DND-41 (cell line): ENCODE measurements at places on chromosomes 12 and 14.

- DNase-seq = no peak
Measured at GRCh38 chr14:38004610-38004879, 203.2 kb upstream of the SSTR1 start.

- DNase-seq = no peak
Measured at GRCh38 chr12:5587711-5588121, 155.8 kb downstream of the NTF3 start.

DNA sequence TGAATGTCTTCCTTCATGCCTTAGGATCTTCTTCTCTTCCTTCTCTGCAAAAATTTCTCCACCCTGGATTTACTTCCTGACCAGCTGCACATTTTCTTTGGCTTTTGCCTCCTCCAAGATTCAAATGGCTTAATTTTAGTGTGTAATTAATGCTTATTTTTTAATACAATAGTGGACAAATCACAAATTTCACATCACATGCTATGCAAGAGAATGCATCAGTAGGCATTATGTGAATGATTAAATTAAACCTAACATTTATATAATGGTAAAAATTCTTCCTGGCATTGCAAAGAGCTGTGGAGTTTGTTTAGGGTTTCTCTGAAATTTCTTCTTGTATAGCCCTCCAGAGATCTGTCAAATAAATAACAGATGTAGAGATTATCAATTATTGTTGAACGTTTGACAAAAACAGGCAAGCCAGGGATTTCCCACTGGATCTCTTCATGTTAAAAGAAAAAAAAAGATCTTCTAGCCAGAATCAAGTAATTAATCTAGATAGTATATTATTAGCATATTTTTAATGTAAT, 84.4 kb downstream of the NAV3 start:
- no peak for DNase-seq

GRCh38 chr14:50666772-50667683, 1.1 kb downstream of the SAV1 start:
- peak; percentile 42 for DNase-seq

- DNase-seq = no peak
Measured at GRCh38 chr12:67694306-67694900, 45.9 kb downstream of the DYRK2 start.

DNA sequence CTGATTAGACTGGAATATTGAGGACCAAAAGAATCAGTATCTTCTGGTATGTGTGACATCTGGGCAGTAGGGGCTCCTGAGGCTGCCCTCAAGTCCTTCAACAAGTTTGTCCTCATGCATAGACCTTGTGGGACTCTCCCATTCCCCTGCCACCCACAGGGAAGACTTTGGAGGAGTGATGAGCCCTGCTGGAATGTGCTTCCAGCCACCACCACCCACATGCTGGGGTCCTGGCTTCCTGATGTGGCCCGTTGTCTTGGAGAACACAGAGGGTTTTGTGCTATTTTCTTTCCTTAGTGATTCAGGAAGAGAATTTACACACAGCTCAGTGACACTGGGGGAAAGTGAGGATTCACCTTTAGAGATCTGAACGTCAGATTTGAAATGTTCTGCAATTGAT, 29.2 kb upstream of the SEL1L start:
- DNase-seq = no peak

- no peak for DNase-seq
Measured at GRCh38 chr14:99035712-99036610, 236.0 kb downstream of the BCL11B start.

DNA sequence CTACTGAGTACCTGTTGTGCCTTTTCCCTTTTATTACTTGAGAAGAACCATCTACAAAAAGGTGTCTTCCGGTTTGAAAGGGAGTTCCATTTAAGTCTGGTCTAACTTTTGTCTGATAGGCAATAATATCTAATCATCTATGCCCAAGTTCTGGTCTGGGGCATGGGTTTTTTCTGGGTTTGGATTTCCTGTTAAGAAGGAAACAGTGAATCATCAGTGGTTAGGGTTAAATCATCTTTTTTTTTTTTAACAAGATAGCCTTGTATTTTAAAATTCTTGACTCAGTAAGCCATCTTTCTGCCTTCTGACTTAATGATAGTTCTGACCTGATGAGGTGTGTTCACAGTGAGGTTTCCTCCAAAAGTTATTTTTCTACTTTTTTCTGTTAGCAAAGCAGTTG, 29.3 kb upstream of the CPNE8 start:
- no peak for DNase-seq

DNA sequence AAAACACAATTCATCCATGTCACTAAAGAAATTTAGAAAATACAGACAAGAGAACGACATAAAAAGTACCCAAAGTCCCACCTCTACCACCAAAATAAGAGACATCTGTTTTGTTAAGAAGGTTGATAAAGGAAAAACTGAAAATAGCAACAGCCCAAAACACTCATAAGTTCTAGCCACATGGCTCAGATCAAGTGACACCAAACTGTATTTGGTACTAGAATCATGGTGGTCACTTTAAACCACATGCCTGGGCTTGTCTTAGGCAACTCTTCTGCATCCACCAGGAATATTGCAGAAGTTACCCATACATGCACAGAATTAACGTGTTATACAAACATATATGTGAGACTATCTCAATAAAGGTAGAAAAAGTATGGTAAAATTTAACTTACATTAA, 78.2 kb upstream of the GTF2A1 start:
- DNase-seq = no peak

DNA sequence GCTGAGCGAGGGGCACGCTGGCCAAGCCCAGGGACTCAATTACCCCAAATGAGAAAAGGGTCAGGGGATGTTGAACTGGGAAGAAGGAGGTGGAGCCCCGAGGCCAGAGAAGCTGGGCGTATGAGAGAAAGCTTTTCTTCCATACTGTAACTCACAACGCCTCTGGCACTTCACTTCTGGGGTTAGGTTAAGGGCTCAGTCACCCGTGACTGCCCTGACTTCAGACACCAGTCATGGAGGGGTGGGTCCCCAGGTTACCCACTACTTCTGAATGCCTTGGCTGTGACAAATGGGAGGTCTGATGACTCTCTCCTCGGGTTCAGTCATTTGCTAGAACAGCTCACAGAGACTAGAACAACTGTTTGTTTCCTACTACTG, 5.5 kb upstream of the GPR132 start:
- no peak for DNase-seq

GRCh38 chr12:4276524-4277204, 3.1 kb downstream of the CCND2 start:
- DNase-seq = peak; percentile 82

DNA sequence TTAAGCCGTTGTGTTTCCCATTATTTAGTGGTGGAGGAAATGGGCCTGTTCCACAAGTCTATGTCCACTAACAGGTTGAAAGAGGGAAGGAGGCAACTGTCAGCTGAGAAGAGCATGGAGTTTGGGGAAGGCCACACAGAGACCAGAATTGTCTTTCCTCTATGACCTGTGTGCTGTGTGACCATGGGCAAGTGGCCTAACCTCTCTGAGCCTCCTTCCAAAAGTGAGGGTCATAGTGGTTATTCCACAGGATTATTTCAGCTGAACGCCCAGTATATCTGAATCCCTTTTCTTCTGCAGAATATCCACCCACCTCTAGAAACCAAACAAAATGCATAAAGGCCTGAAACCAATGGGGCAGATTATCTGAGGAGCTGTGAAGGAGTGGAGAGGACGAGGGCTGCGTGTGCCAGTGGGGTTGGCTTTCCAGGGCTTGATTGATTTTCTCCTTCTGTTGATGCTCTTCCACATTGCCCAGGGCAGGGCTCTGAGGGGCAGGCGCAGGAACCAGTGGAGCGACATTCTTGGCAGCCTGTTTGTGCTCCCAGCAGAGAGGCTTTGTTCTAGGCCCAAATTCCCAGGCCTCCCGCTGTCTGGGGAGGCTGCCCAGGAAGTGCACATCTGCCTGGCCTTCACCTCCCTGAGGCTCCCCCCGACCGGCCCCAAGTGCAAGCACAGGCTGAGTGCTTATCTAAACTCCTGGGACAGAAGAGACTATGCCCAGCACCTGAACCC, 452.7 kb downstream of the BCL11B start:
- DNase-seq = no peak

DNA sequence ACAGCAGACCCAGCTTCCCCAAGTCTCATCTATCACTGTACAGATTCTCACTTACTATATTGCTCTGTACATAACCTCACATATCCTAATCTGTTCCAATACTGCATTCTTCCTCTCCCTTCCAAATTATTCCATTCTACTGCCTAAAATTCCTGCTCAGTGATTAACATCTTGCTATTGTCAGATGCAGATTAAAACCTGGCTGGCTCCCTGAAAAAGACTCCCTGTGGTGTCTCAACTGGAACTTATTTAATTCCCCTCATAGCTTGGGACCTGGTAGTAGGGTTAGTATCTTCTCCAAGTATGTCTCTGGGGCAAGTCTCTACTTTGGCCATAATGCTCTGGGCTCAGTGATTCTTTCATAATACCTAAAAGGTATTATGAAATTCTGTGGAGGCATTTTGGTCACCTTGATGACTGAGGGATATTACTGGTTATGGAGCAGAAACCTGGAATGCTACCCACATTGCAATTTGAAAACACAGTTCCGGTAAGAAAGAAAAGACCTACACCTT, 55.8 kb downstream of the PAWR start:
- no peak for DNase-seq

- no peak for DNase-seq
Measured at GRCh38 chr12:122834104-122834920, 945 bp upstream of the HIP1R start.

- DNase-seq = no peak
Measured at GRCh38 chr12:76226397-76226796, 121.8 kb downstream of the BBS10 start.

- DNase-seq = no peak
Measured at GRCh38 chr14:53310412-53310811, 157.3 kb upstream of the DDHD1 start.

DNA sequence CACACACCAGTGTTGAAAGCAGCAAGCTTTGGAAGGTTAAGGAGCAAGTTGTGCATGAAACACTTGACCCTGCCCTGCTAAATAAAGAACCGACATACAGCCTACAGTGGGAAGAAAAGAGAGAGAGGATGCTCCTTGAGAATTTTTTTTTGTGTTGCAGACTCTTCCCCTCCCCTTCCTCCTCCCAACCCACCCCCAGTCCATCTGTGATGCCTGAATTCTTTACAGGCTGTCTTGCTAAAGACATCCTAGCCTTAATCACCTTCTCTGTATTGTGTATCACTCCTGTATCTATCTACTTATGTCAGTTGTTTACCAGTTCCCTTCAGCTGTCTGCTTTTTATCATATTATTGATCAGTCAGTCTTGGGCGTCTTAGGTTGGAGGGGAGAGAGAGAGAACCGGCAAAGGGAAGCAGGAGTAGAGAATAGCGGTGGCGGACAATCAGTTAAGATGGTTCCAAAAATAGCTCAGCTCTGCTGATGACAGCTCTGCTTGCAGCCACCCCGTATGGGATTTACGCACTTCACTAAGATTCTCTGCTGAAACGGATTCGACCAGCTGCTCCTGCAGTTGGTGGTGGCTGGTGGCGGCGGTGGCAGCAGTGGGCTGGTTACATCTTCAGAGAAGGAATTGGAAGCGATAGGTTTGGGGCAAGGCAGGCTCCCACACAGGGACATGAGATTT, 664.7 kb downstream of the NRXN3 start:
- no peak for DNase-seq

GRCh38 chr14:69573831-69574262, 824 bp downstream of the CCDC177 start:
- no peak for DNase-seq

- no peak for DNase-seq
Measured at GRCh38 chr12:19761463-19761862, 322.2 kb downstream of the AEBP2 start.

DNA sequence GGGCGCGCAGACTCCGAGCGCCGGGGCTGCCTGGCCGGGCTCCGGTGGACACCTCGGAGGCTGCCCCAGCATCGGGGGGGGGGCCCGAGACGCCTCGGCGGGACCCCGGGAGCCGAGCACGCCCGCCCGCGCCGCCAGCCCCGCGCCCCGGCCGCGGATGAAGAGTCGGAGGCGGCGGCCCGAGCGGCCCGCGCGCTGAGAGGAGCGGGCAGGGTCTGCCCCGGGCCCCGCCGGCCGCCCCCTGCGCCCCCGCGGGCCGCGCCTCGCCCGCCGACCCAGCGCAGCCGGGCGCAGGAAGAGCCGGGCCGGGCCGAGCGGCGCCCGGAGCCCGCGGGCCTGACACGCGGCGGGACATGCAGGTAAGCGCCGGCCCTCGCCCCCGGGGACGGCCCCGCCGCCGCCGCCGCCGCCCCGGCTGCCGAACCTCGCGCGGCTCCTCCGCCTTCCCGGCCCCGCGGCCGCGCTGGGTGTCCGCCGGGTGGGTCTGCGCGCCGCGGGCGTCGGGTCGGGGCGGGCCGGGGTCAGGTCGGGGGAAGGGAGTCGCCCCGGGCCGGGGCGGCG, 63.7 kb downstream of the FBXL14 start:
- DNase-seq = no peak

- DNase-seq = no peak
Measured at GRCh38 chr14:38882533-38882932, 220.5 kb downstream of the SEC23A start.

DNA sequence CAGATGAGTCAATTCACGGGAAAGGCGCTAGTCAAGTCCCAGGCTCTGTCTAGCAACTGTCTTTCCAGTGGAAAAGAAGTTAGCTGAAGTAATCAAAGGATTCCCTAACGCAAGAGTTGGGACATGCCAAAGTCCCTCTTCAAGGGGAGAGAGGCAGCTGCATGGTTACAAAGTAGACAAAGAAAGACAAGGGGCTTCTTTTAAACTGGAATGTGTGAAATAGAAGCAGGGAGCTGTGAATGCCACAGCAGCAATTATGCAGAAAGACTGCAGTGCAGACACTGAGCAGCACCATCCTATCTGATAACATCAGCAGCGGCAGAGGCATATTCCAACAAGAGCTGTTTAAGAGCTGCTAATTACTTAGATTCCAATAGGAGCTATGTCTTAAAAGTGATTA, 12.5 kb upstream of the CIPC start:
- DNase-seq = no peak

GRCh38 chr14:51400139-51400538, 160.1 kb downstream of the TMX1 start:
- DNase-seq = no peak

DNA sequence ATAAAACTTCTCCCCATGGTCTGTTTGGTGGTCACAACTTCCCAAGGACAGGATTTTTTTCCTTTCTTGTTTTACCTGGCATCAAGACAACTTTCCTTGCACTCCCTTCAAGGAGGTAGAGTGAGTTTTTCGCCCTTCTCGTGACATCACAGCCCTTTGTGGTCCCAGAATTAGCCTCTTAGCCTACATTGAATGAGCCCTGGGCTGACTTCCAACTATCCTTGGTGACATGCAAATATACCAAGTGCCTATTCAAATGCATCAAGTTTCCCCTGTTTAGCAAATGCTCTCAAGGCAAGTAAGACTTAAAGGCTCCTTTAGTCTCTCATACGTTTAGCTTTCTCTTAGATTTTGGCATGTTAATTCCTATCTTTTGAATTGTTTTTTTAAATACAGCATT, 36.6 kb downstream of the TC2N start:
- DNase-seq = no peak

GRCh38 chr12:76158518-76159321, 74.2 kb upstream of the NAP1L1 start:
- peak; percentile 9 for DNase-seq

DNA sequence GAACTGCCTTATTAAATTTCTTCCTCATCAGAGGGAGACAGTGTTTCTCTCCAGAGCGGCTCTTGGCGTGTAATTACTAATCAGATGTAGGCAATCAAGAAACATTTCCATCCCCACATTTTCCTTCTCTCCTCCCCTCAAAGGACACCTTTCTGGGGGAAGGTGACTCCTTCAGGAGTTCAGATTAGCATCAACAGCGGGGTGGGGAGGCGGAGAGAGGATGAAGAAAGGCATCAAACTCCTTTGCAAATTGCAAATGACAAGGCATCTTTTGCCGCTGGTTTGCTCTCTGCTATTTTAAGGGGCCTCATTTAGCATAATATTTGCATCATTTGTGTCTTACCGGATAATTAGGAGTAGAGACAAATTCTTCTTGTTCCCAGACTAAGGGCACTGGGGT, 231.7 kb upstream of the SRRM4 start:
- DNase-seq = no peak
